AG09319 (cell line): ENCODE measurements at places on chromosomes 11 and 22.
A peak's percentile ranks its signal among the peaks of the same experiment; 100 is the strongest.

- no peak for DNase-seq
These were observed 56.4 kb downstream of the SGSM3 start for GRCh38 chr22:40426594-40427333.

GRCh38 chr11:116993599-116993998 lies 104.6 kb downstream of the SIK3 start:
- DNase-seq, result no peak

DNA sequence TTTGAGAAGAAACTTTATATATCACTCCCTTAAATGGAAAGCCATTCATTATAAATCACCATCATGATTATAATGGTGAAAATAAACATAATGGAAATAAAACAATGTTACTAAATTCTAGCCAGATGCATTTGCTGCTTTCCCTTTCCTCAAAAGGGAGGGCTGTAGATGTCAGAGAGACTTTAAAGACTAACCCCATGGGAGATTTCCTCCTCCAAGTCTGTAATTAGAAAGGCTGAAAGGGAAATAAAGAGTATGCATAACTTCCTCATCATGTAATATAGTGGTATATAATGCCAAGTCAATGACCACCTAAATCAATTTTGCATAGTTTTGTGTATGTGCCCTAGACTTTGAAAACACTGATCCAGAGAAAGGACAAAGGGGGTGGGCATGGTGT lies 6.4 kb downstream of the CD6 start:
- DNase-seq, result no peak

DNA sequence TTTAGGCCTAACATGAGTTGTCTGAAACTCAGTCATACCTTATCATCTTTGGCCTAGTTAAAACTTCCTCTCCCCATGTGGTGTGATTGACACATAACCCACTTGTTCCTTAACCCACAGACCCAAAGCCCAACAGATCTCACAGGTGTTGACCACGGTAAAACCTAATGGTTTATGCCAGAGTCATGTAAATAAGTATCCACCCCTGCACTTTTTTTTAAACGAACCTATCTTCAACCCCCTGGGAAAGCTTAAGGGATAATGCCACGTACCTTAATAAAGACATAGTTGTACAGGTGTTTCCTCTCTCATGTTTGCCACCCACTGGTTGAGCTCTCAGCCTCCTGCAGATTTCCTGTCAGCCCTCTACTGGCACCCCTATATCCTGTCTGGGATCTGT lies 709.3 kb upstream of the CCDC179 start:
- DNase-seq, result no peak

- DNase-seq, result peak; percentile 46
These were observed 33.5 kb upstream of the CAT start for GRCh38 chr11:34405079-34405858.

- DNase-seq, result no peak
These were observed 10.7 kb downstream of the VSIG10L2 start for GRCh38 chr11:125956391-125957134.

DNA sequence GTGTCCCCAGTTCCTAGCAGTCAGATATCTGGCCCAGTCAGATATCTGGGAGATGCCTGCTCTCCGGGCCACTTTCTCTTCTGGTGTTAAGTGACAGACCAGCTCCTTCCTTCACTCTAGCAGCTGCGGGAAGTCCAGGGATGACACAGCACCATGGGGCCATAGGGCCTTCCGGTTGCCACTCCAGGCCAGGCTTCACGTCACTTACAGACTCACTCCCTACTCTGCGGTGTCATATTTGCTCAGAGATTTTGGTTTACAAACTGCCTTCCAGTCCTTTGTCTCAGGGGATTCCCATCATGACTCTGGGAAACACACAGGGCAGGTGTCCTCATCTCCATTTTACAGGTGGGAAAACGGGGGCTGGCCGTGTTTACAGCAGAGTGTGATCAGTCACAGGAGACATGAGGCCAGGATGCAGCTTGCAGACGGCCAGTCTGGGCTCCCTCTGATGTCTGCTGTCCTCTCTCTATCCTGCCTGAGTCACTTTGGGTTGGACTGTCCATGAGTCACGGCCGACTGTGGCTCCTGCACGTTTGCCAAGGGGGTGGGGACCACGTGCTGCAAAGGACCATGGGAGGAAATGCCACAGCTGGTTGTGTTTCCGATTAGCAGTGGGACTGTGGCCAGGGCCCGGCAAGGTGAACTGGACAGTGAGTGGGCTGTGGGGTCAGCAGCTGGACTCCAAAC lies 8.2 kb upstream of the TBC1D22A start:
- DNase-seq, result peak; percentile 92

GRCh38 chr11:19970944-19971343 lies 189.3 kb downstream of the DBX1 start:
- no peak for DNase-seq

DNA sequence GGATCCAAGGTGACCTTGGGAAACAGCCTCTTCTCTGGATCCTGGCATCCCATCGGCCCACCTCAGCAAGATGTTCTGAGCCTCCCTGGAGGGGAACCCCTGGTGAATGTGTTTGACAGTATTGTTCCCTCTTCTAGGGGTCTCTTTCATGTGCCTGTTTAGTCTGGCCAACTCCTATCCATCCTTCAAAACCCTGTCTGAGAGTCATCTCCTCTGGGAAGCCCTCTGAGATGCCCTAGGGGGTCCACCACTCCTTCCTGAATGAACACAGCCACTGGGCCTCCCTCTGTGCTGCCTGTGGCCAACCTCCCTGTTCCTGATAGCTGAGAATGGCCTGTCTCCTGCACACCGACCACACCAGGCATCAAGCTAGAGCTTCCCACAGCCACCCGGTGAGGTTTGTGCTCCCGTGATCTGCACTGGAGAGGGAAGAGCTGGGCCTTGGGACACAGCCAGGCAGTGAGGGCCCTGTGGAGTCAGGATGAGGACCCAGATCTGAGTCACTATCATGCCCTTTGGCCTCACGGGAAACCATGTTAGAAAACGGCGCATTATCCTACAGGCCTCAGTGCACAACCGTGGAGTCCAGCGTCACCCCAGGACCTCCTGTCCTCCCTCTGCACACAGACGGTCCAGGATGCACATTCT lies 8.8 kb downstream of the WNT7B start:
- DNase-seq, result no peak

DNA sequence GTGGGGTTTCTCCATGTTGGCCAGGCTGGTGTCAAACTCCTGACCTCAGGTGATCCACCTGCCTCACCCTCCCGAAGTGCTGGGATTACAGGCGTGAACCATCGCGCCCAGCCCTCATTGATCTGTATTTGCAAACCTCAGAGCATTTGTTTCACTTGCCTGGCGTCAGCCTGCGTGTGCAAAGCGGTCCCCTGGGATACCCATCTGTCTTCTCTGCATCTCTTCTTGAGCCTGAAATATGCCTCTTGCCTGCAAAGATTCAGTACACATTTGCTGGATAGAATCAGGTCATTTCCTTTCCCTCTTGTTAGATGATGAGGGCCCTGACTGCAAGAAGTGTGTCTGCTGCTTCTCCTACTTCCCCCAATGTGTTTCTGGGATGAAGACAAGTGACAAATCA lies 1291.0 kb downstream of the TBC1D22A start:
- no peak for DNase-seq

DNA sequence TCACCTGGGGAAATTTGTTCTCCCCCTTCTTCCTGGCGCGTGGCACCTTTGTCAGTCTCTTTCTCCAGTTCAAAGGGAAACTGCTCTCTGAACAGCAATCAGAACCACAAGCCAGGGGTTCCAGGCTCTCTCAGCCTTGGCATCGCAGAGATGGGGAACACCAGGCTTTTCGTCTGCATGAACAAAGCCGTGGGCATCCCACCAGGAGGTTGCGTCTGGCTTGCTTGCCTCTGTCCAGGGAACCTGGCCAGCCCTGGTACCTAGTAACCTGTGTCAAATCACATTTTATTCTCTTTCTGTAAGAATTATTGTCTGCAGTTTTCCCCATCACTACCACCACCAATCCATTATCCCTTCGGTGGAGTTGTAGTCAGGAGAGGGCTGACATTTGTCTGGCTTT lies 107.0 kb downstream of the WNT7B start:
- DNase-seq, result no peak

GRCh38 chr11:95379479-95379878 lies 148.5 kb upstream of the SESN3 start:
- no peak for DNase-seq

- DNase-seq, result no peak
These were observed 15.7 kb downstream of the DAGLA start for GRCh38 chr11:61695917-61696316.

DNA sequence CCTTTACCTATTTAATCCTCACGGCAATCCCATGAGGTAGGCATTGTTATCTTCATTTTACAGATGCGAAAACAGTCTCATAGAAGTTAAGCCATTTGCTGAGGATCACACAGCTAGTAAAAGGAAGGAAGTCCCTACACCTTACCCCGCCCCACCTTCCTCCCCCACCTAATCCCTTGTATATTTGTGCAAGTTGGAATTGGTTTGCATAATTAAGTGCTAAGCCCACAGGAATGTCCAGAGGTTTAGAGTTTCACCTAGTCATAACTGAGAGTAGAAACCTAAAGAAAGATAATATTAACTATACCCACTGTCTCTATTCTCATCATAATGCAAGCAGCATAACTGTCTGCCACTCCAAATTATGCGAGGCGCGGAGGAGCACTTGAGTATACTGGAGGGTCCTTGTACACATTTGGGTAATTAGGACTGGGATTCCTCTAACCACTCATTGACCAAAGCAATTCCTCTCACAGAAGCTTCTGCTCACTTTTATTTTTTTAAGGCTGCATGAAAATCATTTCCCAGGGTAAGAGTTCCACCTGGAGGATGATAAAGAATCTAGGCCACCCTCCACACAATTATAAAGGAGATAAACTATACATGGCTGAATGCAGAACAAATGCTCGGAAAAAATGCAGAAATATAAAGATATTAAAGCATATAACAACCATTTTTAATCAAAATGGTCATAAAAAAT lies 199.9 kb downstream of the FAM181B start:
- DNase-seq, result no peak

DNA sequence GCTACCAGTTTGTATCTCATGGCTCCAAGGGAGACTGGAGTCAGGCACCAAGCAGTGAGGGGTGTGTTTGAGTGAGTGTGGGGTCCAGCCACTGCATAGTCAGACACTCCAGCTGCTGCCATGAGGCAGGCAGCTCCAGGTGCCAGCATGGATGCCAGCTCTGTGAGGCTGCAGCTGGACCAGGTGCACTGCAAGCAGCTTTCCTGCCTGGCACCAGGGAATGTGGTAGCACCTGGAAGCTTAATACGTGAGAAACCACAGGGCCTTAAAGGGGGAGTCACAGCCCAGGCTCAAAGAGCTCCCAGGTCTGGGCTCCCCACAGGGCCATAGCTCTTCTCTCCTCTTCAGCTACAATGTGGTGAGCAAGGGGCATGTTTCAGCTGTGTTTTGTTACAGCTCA lies 817.8 kb upstream of the LUZP2 start:
- no peak for DNase-seq

- no peak for DNase-seq
These were observed 4.4 kb upstream of the SREBF2 start for GRCh38 chr22:41828516-41828915.

- no peak for DNase-seq
These were observed 26.3 kb downstream of the PRDM10 start for GRCh38 chr11:129976328-129976727.

- no peak for DNase-seq
These were observed 72.9 kb downstream of the CTTN start for GRCh38 chr11:70471254-70471653.

DNA sequence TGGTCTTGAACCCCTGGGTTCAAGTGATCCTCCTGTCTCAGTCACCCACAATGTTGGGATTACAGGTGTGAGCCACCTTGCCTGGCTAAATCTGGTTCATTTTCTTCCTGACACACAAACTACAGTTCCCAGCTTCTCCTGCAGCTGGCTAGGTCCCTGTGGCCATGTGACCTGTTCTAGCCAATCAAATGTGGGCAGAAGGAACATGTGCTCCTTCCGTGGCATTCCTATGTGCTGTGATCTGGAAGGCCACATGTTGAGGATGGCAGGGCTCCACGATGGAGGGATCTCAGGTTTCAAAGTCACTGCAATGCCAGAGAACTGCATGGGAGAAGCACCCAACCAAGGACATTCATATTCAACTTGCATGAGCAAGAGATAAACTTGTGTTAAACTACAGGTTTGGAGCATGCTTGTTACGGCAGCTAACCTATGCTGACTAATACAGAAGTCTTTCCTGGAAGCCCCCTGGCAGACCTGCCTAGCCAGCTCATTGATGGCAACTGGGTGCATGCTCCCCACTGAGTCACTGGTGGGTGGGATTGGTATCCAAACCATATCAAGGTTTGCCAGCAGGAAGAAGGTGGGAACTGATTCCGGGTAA lies 86.0 kb downstream of the RPS6KA4 start:
- DNase-seq, result no peak

- no peak for DNase-seq
These were observed 38.0 kb upstream of the TBCEL start for GRCh38 chr11:120985718-120986569.

GRCh38 chr22:47398491-47398890 lies 636.0 kb downstream of the TBC1D22A start:
- DNase-seq, result no peak

GRCh38 chr11:113584371-113584770 lies 109.2 kb upstream of the DRD2 start:
- no peak for DNase-seq

- DNase-seq, result no peak
These were observed 176.5 kb downstream of the CTTN start for GRCh38 chr11:70574725-70575347.

DNA sequence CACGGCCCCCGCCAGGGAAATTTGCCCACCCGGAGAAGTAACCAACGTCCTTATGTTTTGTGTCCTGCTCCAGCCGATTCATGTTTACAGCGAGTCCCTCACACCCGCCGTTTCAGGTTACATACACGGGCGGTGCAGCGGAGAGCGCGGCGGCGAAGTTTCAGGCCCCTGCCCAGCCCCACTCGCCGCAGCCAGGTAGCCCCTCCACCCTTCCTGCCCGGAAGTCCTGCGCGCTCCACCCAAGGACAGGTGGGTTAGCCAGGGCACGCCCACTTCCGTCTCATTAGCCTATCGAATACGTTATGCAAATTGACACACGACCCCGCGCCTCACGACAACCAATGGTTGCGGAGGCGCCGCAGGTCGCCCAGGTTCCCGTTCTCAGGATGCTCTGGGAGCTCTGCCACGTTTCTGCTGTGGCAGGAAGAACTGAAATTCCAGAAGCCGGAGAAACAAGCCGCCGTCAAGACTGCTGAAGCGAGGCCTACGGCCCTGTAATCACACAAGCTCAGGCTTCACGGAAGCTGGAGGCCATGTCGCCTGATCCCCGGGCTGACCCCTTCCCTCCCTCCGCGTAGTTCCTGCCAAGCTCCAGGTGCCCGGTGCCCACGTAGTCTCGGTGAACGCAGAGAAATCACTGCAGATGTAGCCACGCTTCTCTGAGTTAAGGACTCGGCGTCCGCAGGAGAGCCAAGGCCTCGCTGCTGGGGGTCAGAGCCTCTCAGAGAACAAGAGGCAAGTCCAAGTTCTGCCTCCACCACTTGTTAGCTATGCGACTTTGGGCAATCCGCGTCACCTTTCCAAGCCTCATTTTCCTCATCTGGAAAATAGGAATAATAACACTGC lies 22.4 kb upstream of the MYH9 start:
- DNase-seq, result no peak

DNA sequence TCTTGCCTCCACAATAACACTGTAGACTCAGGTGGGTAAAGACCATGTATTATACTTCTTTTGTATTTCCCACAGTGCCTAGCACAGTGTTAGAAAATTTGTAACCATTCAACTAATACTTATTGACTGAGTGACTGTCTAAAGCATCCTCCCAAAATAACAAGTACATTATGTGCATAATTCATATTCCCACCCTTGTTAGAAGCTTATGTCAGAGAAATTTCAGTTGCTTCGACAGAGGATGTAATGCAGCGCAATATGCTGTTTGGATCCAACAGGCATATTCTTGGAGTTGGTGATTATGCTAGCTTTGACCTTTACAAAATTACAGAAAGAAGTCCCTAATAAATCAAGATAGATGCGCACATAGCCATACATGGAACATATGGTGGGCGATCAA lies 53.0 kb downstream of the AMBRA1 start:
- no peak for DNase-seq
